ENCODE measurements at places on chromosomes 3 and 15.

GRCh38 chr3:54917862-54918261 lies 10.0 kb downstream of the LRTM1 start:
- no peak for DNase-seq

DNA sequence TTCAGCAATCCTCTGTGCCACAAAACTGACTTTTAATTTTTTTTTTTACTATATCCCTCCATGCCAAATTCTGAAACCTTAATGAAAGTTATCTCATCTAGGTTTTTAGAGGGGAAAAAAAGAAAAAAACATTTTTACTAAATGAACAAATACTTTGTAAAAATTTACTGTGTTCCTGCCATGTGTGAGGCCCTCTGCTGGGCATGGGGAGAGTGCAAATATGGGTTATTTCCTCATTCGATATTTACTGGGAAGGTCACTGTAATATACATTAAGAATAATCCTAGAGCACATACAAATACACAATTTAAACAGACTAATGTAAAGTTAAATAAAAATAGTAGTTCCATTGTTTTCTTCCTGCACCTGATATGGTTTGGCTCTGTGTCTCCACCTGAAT lies 215.0 kb downstream of the GRM7 start:
- no peak for DNase-seq

DNA sequence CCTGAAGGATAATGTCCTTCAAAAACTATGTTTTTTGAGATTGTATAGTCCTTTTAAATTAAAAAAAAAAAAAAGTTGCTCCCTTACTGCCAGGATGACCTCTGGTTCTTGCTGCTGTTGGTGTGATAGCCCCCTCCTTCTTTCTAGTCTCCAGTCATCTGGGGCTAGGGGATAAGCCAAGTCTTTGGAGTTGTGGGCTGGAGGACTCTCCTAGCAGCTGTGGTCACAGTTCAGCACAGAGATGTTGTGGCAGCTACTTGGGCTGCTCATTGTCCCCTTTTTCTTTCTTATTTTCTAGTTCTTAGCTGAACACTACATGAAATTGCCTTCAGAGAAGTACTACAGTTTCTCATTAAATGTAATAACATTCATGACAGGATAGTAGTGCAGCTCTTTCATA lies 39.2 kb upstream of the APH1B start:
- DNase-seq: no peak

DNA sequence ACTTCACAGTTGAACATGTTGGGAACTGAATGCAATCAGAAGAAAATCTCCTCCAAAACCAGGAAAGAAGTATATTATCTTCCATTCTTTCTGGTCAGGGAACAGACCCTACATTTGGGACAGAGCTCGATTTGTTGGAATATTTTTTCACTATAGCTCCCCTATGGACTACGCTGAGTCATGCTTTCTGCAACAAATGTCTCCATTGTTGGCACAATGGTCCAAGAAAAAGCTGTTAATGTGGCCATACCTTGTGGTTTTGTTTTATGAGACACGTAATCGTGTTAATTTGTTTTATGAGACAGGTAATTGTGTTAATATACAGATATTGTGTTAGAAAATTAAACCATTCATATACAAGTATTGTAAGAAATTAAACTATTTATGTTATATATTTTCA lies 101.4 kb downstream of the TGFBR2 start:
- no peak for DNase-seq

GRCh38 chr3:28948685-28949084 lies 332.2 kb upstream of the RBMS3 start:
- DNase-seq: no peak

DNA sequence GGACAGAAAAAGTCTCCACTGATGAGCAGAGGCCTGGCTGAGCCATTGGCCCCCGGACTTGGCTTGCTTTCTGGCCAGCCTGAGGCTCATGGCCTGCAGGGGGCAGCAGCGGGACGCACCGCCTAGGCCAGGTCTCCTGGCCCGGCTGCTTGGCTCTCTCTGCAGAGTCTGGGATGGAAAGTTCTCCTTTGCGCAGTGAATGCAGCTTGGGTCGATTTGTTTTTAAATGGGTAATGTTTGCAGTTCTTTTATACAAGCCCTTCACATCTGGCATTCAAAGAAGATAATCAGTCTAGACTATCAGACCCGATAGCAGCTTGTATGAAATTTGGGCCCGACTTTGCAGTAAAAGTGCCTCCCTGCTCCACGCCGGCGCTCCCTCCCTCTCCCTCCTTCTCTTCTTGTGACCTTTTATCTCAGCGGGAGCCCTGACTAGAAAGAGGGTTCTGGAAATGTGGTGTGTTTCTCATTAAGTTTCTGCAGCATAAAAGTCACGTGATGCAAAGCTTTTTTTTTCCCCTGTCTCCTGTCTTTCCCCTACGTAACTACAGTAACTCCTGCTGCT lies 59.9 kb downstream of the ZNF621 start:
- peak; percentile 39 for DNase-seq

GRCh38 chr3:16538507-16538906 lies 25.0 kb upstream of the RFTN1 start:
- DNase-seq: no peak

GRCh38 chr3:127547761-127548605 lies 42.5 kb downstream of the TPRA1 start:
- DNase-seq: peak; percentile 76

- DNase-seq: no peak
These were observed 207.0 kb downstream of the DIPK2A start for GRCh38 chr3:144178607-144179006.

GRCh38 chr15:25545889-25546288 lies 107.1 kb upstream of the UBE3A start:
- DNase-seq: no peak

- DNase-seq: no peak
These were observed 16.4 kb downstream of the PIK3CB start for GRCh38 chr3:138818185-138818860.

DNA sequence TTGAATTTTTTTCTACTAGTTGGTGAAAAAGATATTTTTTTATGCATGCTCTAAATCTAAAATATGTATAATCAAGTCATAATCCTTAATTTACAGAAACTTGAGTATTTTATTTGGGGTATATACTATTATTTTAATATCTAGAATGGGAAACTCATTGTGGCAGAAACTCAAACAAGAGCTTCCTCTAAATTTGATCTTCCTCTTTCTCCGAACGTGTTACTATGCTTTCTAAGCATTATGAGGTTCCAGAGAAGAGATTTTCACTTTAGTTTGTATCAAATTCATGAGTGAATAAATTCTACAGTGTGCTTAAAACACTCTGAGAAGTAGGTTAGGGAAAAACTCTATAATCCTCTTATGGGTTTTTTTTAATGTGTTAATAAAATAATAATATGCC lies 173.1 kb downstream of the POTEB3 start:
- no peak for DNase-seq

Measured in stimulated activated CD4-positive, alpha-beta T cell treated with anti-CD3 and anti-CD28 coated beads, Interleukin-15, amount 100 ng/mL, for 1 hour (primary cell).